NCI-H187 (cell line): ENCODE measurements at places on chromosomes 6 and 20.

DNA sequence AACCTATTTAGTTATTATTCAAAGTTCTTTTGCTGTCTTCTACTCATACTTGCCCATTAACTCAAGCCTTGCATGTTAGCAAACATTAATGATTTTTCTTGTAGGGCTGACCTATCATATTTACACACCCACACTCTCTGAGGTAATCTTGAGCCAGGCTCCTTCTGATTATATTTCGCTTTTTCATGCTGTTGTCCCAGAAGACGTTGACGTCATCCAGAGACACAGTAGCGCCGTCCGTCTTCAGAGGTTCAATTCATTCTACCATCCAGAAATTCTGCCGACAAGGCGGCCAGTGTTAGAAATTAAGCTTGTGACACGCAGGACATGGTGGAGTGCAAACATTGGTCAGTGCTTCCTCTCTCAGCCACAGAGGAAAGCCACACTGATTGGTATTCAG is 584.7 kb downstream of the BMP2 start:
- no peak for DNase-seq

DNA sequence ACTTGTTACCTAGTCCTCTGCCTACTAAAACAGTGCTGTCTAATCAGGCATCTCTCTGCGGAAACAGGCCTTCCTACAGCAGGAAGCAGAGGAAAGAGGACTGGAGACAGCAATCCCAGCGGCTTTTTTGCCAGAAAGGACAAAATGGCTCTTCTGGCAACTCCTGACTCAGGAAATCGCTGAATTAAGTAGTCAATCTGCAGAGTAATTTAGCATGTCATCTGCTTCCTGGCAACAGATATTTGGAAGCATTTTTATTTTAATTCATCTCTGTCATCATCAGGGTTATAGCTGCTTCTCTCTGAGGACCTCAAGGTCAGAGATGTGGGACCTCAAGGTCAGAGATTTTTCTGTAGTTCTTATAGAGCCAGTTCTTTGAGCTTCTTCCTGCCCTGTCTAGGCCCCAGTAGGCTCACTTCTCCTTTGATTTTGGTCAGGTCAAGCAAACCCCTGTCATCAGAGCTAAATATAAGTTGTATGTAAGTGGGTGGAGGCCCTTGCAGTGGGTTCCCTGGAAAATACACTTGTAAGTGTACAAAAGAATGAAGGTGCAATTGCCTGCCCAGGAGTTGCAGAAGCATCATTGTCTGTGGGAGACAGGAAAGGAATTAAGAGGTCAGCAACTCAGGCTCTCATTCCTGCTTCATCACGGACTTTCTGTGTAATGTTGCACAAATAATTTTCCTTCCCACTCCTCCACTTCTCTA is 229.4 kb downstream of the ALDH8A1 start:
- no peak for DNase-seq

GRCh38 chr20:11553603-11554002 is 364.1 kb upstream of the BTBD3 start:
- DNase-seq: no peak

- DNase-seq: no peak
Observed at GRCh38 chr20:47257771-47258170, 98.7 kb downstream of the ZMYND8 start.

GRCh38 chr6:31422587-31422986 is 19.2 kb downstream of the MICA start:
- no peak for DNase-seq

DNA sequence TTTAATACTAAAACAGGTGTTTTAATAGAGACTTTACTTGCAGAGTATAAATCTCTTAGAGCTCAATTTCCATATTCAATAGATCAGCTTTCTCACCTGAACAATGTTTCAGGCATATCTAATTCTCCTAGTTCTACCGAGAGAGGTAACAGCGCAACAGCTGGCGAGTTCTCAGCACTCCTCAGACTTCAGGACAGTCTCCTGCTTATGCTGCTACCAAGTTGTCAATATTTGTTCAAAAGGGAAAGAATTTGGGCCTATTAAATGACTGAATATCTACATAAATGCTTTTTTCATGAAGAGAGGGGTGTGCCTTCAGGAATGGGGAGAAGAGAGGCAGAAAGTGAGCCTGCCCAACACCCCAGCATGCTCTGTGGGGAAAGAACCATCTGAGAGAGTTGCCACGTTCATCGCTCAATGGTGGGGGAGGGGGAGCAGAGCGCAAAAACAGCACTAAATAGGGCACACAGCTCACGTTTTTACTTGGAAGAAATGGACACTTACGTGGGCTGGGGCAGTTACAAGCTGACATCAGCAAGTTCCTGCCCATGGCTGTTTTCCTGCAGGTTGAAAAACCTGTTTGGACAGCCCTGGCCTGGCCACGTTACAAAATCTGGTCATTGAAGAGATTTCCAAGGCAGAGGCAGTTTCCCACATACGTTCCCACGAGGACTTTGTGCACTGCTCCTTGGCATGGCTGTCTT is 38.0 kb downstream of the EZR start:
- DNase-seq: no peak
